ENCODE measurements at places on chromosomes 5 and 9. TPM values are rescaled to one million over a fixed set of nuclear protein-coding genes. Genes with fewer than 3 reads are reported as not detected.
A peak's percentile ranks its signal among the peaks of the same experiment; 100 is the strongest.

- DNase-seq: no peak
These were observed 187.0 kb upstream of the ADCY2 start for GRCh38 chr5:7208938-7209337.

- DNase-seq: no peak
These were observed 143.0 kb upstream of the ZNF608 start for GRCh38 chr5:124889486-124889825.

DNA sequence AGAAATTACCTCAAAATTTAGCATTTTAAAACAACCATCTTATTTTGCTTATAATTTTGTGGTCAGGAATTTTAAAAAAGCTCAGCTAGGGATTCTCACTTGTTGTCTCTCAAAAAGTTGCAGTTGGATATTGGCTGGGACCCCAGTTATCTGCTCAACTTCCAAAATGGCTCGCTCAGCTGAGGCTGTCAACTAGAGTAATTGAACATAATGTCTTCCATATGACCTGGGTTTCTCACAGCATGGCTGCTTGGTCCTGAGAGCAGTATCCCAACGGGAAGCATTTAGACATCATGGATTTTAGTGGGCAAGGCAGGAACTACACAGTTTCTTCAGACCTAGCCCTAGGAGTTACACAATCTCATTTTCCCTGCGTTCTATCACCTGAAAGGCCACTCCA, 63.6 kb upstream of the SPEF2 start:
- no peak for DNase-seq

GRCh38 chr9:116323012-116323411, 169.4 kb downstream of the PAPPA start:
- no peak for DNase-seq

- no peak for DNase-seq
These were observed 51.2 kb upstream of the ZSWIM6 start for GRCh38 chr5:61280761-61281427.

DNA sequence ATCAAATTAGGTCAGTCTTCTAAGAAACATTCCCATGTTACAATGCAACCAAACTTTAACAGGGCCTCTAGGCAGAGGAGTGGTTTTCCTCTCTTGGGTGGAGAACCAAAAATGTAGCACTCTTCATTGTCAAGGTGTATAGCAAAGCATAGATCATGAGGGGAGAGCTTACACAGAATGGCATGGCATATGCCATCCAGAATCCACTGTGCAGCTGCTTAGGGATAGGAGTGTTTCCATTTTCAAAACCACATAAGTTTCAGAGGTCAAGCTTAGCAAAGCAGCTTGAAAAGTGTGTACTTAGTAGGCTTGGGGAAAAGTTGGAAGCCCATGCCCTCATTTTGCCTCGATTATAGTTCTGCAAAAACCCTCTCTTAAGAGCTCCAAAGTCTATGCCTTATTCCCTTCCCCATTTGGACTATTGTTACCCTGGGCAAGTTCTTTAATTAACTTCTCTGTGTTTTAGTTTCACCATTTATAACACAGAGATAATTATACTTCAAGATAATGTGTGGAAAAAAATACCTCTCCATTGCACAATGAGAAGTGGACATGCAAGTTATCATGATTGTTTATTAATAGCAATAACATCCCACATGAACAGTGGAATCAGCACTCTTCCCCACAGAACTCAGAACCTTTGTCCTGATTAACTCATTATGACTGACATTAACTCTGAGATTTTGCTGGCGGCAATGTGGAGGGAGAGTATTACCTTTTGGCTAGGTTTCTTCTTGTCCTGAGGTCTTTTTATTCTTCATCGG, 398.9 kb upstream of the WWC1 start:
- no peak for DNase-seq

The CCDC187 gene
- 9.0 TPM for total RNA-seq

- DNase-seq: no peak
These were observed 299.7 kb downstream of the IZUMO3 start for GRCh38 chr9:24245988-24246387.

- no peak for DNase-seq
These were observed 125.4 kb upstream of the FAM120A start for GRCh38 chr9:93326056-93326455.

- no peak for DNase-seq
These were observed 115.9 kb upstream of the SH3GL2 start for GRCh38 chr9:17462869-17463464.

DNA sequence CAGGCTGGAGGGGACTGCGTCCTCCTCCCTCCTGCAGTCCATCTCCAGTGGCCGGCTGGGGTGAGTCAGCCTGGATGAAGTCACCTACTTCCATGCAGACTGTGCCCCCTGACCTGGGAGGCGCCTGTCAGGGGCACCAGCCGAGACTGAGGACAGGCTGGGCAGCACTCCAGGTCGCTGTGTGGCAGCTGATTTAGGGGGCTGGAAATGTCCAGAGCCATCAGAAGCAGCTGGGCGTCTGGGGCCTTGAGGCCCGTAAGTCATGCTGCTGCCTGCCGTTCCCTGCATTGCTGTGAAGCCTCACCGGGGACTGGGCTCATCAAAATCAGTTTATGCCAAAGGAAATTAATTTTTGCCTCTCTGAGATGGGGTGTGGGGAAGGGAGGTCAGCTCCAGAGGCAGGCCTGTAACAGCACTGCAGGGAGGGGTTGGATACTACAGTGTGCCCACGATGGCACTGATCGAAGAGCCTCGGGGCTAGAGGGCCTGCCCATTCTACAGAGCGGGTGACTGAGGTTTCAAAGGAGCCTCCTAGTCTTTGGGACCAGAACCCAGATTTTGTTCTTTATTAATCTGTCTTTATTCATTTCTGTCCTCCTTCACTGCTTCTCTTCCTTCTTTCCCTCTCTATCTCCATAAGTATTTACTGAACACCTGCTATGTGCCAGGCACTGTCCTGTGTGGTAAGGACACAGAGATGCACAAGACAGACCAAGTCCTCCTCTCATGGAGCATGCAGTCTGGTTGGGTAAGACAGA, 70.4 kb upstream of the PSD2 start:
- peak; percentile 68 for DNase-seq

DNA sequence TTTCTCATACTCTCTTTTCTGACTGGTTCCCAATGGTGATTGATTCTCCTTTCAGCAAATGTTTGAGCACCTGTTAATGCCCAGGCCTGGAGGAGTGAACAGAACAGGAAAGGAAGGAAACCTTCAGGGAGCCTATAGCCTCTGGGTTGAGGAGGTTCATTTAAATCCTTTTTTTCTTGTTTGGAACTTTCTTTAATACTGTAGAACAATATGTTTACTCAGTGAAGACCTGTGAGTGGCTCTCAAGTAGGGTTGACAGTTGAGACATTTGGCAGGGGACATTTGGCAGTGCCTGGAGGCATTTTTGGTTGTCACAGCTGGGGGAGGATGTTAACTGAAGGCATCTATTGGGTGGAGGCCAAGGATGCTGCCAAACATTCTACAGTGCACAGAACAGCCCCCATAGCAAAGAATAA, 6.1 kb upstream of the FAM120AOS start:
- DNase-seq: no peak

- DNase-seq: no peak
These were observed 22.6 kb upstream of the SLC6A19 start for GRCh38 chr5:1178529-1179382.

Data from ureter (tissue), 1 donor.